Tibial artery (tissue), 4 donors: ENCODE measurements at places on chromosomes 2 and 18.
A peak's percentile ranks its signal among the peaks of the same experiment; 100 is the strongest.

DNA sequence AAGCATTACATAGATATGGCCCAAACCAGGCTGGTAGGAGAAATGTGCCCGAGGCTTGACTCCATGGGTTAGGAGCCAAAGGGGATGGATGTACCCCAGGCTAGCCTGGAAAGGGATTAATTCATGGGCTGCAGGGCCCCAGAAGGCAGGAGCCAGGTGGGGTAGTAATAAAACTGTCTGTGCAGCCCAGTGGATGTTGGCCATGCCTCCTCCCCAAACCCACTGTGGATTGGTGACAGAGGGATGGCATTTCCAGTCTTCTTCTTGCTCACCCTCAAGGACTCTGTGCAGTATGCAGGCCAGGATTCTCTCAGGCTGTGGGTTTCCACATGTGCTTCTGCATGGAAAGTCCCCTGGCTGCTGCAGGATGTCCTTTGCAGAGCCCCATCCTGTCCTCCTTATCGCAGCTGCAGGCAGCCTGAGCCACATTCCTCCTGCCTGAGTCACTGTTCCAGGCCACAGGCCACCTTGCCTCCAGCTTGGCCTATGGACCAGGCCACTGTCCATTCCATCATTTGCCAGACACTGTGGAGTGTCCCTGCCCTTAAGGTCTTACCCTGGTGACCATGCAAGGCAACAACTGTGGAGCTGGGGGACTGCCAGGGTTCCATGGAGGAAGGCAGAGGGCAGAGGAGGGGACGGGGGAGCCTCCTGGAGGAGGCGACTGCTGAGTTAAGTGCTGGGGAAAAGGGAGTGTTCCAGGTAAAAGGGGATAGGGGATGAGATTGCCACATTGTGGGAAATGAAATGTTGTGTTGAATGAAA is 38.9 kb downstream of the INO80C start:
- no peak for DNase-seq

DNA sequence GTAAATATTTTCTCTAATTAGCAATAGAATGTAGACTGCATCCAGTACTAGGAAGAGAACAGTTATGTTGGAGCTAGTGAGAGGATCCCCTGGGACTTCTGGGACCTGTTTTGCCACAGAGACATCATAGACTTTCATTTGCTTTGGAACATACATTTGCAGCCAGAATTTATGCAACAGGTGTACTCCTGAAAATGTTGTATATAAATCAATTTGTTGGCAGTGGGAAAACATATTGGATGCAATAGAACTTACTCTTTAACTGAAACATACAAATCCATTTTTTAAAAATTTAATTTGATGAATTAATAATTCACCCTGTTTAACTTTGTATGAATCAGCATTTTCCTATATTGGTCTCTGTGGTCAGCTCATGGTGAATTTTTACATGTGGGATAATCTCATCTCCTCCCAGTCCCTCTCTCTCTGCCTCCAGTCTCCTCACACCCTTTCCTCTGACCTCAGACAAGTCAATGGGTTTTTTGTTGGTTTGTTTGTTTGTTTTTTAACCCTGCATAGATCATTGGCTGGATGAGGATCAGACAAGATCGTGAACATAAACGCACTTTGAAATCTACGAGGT is 263.0 kb downstream of the LPIN1 start:
- no peak for DNase-seq

- DNase-seq = no peak
Measured at GRCh38 chr2:26913606-26913998, 56.8 kb upstream of the MAPRE3 start.

DNA sequence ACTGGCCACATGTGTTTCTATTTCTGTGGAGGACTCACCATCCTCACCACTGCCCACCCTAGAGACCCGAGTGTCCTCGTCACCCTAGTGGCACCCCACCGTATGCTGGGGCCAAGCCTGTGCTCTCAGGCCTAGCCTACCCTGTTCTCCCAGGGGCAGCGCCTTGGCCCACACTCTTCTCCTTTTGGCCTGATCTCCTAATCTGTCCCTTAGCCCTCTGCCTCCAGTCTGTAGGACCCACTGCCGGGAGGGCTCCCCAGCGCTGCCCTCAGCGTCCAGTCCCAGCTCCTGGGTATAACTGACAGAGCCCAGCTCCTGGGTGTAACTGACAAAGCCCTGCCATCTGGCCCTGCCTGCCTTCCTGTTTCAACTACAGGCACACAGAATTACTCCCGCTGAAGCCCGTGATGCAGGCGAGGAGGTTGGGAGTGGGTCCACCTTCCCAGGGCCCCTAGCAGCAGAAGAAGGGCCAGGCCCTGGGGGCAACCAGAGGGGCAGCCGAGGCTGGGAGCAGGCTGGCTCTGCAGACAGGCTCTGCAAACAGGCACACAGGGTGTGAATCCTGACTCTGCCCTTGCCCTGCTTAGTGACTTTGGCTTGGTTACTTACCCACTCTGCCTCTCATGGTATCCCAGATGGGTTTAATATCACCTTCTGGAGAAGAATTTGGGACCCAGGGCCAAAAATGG is 25.6 kb upstream of the PTMA start:
- no peak for DNase-seq

DNA sequence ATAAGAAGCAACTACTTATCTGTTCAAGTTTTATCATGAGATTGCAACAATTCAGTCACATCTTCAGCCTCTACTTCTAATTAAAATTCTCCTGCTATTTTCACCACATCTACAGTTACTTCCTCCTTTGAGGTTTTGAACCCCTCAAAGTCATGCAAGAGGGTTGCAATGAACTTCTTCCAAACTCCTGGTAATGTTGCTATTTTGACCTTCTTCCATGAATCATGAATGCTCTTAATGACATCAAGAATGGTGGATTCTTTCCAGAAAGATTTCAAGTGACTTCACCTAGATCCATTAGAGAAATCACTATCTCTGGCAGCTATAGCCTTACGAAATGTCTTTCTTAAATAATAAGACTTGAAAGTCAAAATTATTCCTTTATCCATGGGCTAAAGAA is 1052.8 kb upstream of the NRXN1 start:
- DNase-seq = no peak

- no peak for DNase-seq
Measured at GRCh38 chr2:109533823-109534222, 79.9 kb downstream of the SEPTIN10 start.

DNA sequence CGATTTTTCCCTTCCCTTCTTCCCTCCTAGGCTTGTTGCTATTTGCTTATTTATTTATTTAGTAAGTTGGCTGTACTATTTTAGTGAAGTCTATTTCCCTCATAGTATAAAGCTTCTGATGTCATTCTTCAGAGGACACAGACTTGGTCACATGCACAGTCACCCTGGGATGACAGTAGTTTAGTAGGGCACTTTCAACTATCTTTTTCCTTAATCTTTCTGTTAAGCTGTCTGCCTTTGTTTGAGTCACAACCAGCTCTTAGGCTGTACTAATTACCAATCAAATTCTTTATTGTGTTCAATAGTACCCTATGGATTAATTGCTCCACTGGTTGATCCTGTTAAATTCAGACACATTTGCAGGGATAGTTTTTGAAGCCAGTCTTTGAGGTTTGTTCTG is 26.9 kb upstream of the RAB31 start:
- no peak for DNase-seq

- DNase-seq = peak; percentile 26
Measured at GRCh38 chr2:240999873-241000541, 1.6 kb downstream of the SNED1 start.

DNA sequence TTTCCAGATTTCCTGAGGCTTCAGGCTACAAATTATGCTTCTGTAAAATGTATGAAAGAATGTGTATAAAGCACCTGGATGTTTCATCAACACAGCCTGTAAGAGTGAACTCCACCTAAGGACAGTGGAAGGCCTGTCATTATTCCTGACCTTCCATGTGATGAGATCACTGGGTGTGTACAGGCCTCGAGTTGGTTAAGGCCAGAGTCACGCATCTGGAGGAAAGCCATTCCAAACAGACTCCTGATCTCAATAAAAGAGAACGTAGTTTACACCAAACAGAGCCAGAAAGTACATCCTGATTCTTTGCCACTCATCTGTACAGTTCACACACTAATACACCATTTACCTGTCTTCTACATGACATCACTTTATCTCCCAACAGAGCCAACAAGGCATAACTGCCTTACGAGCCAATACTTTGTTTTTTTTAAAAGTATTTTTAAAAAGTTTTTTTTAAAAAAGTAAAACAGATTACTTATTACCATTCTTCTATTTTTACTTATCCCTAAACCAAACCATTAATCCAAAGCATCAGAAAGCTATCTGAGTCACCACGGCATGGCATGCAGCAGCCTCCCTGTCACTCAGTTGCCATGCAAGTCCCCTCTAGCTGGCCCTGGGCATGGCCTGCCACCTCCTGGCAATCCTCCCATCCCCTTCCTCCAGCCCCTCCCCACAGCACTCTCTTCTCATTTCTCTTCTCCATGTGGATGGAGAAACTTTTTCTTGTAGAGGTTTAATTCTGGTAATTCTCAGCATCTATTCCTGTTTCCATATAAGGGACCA is 78.8 kb upstream of the TFCP2L1 start:
- DNase-seq = no peak

DNA sequence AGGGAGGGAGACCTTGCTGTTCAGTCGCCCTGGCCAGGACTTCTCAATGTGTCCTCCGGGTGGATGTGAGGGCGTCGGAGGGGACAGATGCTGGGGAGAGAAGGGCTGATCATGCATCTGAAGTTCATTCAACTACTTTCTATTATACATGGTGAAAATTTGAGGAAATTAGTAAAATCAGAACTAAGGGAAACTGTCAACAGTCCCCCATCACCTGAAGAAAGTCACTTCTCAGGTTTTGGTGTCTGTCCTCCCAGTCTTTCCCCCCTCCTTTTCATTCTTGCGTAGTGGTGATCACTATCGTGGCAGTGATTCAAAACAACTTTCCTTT is 17.4 kb upstream of the ACKR3 start:
- DNase-seq = no peak

DNA sequence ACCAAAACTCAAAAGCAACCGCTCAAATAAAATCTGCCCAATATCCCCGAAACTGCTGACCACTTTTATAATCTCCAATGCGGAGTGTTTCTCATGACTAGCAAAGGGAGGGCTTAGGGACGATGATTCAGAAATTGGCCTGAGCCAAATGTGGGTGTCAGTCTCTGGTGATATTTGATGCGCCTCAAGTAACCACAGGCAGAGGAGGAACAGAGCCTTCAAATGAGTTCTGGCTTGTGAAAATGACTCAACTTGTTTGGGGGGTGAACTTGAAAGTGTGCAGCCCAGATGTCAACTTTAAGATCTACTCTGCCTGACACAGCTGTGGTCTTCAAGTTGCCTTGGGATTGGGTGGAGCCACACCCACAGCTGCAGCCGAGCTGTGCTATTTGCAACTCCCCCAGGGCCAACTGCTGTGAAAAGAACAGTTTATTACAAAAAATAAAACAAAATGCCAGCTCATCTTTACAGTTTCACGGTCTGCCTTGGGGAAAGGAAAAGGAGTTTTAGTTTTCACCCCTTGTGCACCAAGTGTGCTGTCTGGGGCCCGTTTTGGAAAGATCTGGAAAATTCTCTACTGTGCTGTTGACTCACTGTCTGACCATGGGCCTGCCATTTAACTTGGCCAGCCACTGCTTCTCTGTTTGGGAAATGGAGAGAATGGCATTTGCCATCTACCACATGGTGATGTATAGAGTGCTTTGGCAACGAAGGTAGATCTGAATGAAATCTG is 222.1 kb downstream of the MTX2 start:
- peak; percentile 71 for DNase-seq

- DNase-seq = no peak
Measured at GRCh38 chr2:172806493-172806892, 70.8 kb downstream of the RAPGEF4 start.

DNA sequence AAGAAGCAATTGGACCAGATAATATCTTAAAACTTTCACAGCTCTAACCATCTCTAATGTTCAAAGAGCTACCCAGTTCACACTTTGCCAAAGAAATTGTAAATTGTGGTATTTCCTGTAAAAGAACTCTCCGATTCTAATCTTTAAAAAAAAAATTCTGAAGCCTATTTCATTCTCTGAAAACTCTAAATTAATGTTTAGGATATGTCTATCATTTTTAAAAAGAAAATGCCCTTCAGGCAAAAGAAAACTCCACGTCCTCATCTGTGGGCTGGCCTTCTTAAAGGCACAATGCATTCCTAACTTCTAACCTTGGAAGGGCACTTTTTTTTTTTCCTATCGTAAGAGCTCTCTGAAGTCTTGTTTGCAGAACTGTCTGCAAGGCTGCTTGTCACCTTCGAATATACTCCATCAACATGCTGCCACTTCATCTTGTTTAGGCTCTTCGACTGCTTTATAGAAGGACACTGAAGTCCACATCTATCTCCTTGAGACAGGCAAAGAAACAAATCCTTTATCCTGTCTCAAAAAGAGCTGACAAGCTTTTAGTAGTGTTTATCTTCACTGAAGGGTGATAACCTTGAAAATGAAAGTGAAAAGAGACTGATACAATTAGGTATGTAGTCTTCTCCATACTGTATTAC is 124.3 kb upstream of the SLC39A10 start:
- DNase-seq = no peak

DNA sequence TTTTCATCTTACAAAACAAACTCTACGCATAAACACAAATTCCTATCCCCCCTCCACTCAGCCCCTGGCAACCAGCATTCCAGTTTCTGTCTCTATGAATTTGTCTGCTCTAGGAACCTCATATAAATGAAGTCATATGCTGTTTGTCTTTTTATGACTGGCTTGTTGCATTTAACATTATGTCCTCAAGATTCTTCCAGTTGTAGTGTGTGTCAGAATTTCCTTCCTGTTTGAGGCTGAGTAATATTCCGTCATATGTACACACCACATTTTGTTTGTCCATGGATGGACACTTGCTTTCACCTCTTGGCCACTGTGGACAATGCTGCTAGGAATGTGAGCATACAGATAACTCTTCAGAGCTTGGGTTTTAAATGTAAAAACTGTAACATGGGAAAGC is 272.1 kb downstream of the GBX2 start:
- no peak for DNase-seq

GRCh38 chr2:205473791-205474190 is 208.5 kb upstream of the NRP2 start:
- no peak for DNase-seq

DNA sequence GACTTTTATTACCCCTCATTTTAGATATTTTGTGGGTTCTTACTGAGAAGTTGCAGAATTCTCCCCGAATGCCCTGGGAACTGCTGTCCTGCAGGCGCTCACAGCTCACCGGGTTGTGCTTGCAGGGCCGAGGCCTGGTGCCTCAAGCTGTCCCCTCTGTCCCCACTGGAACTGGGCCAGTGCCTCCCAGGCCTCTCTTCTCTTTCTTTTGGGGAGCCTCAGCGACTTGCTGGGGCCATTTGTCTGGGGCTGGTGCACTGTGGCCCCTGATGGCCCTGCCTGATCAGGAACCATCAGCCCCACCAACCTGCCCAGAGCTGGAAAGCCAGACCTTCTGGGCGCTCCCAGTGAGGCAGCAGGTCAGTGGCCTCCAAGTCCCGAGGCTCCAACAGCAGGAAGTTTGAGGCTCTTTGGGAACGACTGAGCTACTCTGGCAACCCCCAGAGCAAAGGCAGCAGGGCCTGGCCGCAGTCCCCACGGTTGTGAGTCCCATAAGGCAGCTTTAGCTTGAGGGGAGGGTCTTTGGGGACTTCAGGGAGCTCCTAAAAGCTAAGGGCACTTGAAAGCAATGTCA is 14.7 kb upstream of the NEU4 start:
- DNase-seq = no peak

GRCh38 chr18:50726960-50727589 is 92.7 kb downstream of the MRO start:
- no peak for DNase-seq
